ENCODE measurements at places on chromosomes 6 and 20.

- no peak for DNase-seq
Observed at GRCh38 chr6:4192173-4192572, 56.8 kb upstream of the ECI2 start.

GRCh38 chr6:150622941-150623874 lies 23.5 kb downstream of the PLEKHG1 start:
- DNase-seq, result no peak

- no peak for DNase-seq
Observed at GRCh38 chr20:14478126-14478525, 140.7 kb upstream of the FLRT3 start.

GRCh38 chr20:17646961-17647301 lies 35.1 kb downstream of the RRBP1 start:
- DNase-seq, result no peak

DNA sequence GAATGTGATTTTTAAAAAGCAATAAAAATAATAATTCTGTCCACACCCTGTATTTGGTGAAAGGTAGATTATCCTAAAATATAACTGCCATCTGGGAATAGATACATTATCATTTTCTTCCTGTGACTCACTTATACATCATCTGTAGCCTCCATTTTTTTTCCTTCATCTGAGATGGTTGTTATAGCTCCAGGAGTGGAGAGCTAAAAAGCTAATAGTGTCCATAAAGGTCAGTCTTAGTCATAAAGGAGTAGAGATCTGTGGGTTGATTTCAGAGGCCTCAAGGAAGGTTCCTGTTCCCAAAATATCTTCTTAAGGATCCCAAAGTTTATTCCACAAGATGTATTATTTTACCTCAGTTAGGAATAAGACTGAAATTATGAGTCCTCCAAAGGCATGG lies 41.1 kb downstream of the FBXO5 start:
- no peak for DNase-seq

GRCh38 chr6:158406736-158407135 lies 94.5 kb downstream of the TULP4 start:
- DNase-seq, result no peak

DNA sequence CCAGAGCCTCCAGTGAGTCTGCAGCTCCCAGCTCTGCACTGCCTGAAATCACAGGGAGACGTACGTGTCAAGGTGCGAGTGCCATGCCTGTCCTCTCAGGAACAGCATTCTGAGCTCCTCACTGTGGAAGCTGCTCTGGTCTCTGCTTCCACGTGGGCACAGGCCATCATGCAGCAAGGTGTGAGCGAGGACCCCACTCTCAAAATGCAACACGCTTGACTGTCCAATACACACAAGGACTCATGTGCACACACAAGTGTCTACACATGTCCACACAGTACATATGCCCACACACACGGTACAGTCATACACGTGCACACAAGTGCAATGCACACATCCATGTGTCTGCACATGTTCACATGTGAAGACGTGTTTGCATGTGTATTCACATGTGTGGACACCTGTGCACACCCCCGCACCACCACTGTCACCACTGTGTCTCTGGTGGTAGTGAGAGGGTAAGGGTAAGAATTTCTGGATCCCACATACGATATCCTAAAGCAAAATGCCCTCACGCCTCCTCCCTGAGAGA lies 260.5 kb downstream of the DLL1 start:
- no peak for DNase-seq

GRCh38 chr20:12699374-12700228 lies 309.2 kb upstream of the SPTLC3 start:
- no peak for DNase-seq

GRCh38 chr6:80325742-80326141 lies 219.3 kb downstream of the BCKDHB start:
- DNase-seq, result no peak

DNA sequence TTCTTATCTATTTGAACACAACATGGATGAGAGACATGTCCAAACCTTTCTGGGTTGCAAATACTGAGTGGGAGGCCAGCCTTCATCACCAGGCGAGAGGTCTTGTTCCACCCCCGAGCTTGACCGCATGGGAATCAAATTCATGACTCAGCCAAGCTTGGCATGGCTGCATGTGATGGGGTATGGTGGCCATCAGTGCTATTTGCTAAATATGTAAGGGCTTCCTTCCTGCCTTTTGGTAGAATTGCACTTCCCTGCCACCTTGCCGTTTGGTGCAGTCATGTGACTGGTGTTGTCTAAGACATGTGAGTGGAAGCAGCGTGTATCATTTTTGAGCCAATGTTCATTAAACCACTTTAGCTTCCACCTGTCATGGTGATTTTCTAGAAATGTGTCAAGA lies 508.9 kb upstream of the SULF2 start:
- no peak for DNase-seq

DNA sequence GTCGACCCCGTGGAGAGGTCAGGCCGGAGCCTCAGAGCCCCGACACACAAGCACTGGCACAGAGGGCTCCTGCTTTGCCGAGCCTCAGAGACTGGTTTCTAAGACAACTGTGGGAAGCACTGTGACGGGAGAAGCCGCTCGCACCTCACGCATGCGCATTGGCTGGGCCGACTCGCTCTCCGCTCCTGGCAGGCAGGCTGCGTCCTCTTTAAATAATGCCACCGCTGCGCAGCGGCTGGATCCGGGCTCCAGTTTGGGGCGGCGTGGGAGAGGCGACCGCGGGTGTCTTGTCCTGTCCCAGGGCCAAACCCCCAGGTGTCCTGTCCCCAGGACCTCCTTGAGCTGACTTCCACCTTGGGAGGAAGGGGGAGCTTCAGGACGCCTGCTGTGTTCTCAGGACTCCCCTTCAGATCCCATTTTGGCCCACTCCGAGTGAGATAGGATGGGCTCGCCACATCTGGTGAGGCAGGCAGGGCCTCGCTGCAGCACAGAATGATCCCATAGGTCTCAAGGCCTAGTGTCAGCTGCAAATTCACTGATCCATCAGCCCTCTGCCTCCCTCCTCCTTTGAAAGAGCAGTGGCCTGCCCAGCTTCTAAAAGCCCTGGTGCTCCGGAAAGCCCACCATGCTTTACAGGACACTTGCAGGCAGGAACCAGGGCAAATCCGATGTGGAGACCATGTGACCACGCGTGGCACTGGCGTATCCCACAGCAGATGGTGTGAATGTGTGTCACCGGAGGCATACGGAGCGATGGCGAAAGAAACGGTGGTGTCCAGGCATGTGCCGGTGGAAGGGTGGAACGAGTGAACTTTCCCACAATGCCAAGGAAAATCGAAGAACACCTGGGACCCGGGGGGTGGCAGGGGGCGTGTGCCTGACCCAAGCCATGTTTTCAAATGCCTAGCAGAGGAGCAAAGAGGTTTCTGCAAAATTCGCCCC lies 169.3 kb upstream of the ZNF337 start:
- DNase-seq, result no peak
